ENCODE measurements at places on chromosomes 7 and 10.
A peak's percentile ranks its signal among the peaks of the same experiment; 100 is the strongest.

DNA sequence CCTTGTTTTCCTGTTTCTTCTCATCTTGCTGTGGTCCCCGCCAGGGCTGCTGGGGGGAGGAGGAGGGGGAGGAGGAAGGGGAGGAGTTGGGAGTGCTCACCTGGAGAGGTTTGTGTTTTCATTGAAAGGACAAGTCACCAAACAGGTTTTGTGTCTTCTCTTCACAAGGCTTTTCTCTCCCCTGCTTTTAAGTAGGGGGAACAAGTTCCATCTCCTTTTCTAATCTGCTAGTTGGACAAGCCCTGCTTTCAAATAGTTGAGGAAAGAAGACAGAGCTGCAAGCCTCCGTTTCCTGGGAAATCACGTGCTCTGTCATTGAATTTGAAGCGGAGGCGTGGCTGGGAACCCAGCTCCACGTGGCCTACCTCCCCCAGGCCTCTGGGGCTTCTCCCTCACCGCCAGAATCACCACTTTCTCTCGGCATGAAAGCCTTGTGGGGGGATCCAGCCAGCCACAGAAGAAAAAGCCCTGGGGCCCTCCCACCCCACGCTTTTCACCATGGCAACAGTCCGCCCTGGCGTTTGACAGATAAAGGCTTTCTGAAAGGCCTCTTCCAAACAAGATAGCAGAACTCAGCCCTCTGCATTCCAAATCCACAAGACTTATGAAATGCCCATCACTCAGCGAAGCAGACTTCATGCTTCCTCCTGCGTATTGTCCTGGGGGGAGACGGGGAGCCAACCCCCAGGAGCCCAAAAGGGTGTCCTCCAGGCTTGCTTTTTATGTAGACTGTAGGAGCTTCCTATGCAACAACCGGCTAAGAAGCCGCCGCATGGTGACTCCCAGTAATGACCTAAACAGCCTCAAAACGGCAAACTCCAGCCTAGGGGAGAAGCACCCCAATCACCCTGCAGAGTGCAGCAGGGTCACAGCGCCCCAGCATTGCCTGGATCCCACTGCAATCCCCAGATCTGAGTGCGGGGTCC is 51.7 kb downstream of the PROSER2 start:
- DNase-seq = peak; percentile 21

GRCh38 chr7:143227806-143228205 is 6.0 kb downstream of the TAS2R40 start:
- no peak for DNase-seq

DNA sequence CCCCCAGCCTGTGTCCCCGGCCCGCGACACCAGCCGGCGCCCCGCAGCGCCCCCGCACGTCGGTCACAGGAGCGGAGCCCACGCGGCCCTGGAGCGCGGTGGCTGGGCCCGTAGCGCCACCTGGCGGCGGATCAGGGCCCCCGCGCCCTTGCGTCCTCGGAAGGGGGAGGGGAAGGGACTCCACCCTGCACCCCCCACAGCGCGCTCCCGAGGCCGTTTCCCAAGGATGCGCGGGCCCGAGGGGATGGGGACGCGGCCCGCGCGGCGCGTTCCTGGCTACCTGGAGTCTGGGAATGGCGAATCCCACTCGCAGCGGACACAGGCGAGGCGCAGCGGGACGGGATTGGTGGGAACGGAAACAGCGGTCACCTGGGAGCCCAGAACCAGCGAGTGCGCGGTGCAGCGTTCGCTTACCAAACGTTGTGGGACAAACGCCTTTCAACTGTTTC is 23.8 kb upstream of the MKI67 start:
- DNase-seq = peak; percentile 78

- DNase-seq = no peak
These were observed 584.7 kb upstream of the SORCS1 start for GRCh38 chr10:107749235-107749634.

DNA sequence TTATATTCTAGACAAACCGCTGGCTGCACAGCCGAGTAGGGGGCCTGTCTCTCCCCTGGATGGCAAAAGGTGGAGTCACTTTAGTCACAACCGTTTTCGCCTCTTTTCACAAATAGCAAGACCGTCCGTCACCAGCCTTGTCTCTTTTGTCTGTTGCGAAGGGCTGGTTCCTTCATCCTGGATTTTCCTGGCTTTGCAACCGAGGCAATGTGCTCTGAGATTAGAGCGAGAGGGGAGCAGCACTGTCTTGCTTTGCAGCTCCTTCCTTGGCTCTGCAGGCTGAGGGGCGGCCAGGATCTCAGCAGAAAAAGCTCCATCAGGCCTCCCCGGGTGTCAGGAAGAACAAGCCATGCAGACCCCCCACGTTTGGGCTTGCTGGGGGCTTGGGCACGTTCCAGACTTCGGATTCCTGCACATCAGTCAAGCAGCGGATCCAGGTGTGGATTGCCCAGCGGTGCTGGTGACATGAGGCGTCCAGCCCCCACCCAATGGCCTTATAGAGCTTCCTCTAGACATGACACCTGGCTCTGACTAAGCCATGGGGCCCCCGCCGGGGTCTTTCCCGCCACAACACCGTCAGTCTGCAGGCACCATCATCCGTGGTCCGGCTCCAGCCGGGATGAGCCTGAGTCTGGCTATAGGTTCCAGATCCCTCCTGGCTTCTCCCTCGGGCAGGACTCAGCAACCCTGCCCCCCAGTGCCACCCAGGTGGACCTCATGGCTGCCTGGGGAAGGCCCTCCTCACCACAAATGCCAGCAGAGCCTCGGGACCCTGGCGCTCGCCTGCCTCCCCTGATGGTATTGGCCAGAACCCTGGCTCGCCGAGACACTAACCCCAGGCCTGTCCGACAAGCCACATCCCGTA is 467.6 kb upstream of the FOXK1 start:
- DNase-seq = no peak

DNA sequence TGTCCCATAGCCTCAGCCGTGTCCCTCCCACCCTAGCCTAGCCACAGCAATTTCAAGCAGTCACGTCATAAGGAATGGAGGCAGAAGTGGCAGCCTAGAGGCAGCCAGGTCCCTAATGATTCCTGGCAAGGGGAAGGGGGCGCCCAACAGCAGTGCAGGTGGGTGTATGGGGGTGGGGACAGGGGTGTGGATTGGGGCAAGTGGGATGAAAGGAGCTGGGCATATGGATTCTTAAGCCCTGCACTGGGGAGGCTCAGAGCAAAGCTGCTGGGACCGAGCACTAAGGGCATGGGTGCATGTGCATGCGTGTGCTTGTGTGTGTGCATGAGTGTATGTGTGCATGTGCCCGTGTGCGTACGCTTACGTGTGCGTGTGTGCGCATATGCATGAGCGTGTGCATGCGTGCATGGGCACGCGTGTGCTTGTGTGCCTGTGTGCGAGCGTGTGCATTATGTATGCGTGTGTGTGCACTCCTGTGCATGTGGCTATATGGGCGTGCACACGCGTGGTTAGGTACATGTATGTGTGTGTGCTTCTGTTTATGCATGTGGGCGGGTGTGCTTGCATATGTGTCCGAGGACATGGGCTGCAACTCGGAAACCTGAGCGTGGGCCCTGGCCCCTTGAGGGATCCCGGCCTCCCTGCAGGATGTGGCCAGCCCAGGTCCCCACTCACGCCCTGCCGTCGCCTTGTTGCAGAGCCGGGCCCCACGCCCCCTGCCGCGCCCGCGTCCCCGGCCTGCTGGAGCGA is 34.1 kb downstream of the SH2B2 start:
- no peak for DNase-seq

- DNase-seq = no peak
These were observed 7.7 kb downstream of the BBS9 start for GRCh38 chr7:33137103-33137502.

GRCh38 chr7:135964274-135964673 is 12.9 kb downstream of the MTPN start:
- no peak for DNase-seq

- no peak for DNase-seq
These were observed 4.9 kb downstream of the HIPK2 start for GRCh38 chr7:139772873-139773272.

DNA sequence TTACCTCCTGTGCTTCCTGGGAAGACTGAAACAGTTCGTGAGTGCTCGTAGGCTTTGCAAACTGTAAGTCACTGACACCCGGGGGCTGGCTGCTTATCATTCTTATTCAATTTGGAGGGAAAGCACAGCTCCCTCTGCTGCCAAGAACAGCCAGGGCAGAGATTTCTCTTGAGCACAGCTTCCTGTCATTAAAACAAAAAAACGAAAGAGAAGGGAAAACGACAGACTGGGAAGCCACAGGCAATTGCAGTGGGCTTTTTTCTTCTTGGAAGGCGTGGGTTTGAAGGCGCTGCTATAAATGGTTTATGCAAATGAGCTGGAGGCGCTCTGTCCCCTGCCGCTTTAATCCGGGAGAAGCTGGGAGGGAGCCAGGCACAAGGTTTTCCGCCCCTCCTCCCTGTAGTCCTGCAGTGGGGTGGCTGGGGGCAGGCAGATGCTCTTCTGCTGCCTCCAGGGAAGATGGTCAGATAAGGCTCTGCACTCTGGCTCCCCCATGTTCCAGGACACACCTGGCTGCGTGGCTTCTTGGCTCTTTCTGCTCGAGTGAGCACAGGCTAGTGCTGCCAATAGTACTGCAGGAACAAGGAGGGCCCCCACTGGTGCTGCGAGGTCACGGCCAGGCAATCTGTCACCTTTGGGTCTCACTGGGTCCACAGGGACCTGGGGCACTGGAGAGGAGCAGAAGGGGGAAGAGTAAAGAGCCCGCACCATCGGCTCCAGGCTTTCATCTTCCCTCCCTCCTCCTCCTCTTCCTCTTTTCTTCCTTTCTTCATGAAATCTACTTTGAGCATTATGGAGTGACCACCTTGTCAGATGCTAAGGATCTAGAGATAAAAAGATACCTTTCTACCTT is 49.5 kb downstream of the NEURL1 start:
- no peak for DNase-seq

DNA sequence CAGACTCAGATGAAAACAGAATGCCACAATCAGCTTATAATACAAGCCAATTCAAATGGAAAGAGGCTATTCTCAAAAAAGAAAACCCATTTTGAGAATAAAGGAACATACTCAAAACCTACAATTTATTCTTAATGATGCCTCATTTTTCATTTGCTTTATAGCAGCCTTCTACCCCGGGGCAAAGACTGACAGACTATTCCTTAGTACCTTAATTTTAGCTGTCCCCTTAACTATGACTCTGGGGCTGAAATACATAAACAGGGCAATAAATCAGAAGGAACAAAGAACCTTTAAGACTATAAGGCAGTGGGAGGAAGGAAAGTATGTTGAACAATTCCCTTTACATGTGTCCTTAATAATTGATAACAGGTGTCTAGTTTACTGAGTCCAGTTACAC is 76.8 kb downstream of the TMEM106B start:
- no peak for DNase-seq

- no peak for DNase-seq
These were observed 87.3 kb upstream of the PLXDC2 start for GRCh38 chr10:19728964-19729363.

GRCh38 chr10:66349726-66350125 is 576.1 kb upstream of the LRRTM3 start:
- no peak for DNase-seq

DNA sequence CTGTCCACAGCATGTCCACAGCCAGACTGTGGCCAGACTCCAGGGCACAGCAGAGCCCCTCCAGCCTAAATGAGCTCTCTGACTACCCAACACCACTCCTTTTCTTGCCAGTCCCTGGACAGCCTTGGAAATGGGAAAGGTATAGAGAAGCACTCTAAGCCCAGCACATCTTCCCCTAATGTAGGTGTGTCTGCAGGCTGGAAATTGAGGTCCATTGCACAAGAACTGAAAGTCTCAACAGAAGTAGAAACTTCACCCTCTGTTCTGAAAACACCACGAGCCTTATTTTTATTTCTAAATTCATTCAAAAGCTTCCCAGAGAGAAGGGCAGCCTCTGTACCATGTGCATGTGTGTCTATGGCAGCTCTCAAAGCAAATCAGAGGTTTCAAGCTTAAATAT is 3.7 kb upstream of the KCNMA1 start:
- DNase-seq = no peak

DNA sequence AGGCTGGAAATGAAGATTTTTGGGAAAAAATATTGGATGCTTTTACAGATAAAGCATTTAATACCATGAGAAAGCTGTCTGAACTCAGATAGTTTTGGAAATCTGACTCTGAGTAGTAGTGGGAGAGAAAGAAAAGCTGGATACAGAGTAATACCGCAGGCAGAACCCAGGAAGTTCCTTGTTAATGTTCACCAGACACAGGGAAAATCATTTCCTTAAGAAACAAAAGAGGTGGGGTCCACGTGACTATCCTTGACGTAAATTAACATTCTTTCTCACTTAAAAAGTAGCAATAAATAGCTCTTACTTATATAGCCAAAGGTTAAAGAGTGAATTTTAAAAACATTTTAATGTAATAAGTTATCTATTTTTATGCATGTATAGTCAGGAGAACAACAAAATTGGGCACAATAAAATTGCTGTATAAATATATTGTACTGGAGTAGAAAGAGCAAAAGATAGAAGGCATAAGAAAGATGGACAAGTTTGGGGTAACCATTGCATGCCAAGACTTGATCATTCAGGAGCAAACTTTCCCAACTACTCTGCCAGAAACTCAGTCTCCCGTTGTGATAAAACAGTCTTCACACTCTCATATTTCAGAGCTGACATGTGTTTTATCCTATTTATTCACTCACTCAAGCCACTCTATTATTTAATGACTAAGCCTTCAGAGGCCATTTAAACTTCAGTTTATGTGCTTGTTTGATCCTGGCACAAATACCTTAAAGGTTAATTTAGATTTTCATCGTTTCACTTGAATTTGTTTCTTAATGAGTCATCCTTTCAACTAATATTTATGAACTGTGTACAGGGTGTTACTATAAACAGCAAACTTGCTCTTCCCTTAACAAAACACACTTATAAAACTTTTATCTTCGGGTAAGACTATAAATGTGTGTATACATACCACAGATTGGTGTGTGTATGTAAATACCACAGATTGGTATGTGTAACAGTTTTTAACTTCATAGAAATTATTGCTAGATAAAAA is 143.1 kb downstream of the GNAI1 start:
- no peak for DNase-seq

DNA sequence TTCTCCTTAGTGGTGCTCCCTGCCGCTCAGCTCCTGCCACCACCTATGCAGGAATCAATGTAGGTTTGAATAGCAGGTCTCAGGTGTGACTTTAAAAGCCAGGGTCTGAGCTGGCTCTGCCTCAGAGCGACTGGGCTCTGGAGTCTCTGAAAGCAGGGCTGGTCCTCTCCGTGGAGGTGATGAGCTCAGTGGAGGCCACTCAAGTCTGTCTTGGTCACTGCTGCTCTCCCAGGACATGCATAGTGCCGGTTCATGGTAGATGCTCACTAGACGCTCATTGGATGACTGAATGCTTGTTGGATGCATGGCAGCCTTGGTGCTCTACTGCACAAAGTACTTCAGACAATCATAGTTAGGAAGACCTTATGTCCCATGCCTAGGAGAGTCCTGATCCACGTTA is 45.1 kb upstream of the PTF1A start:
- DNase-seq = no peak

GRCh38 chr10:100907175-100907574 is 5.6 kb upstream of the SLF2 start:
- DNase-seq = no peak

- DNase-seq = no peak
These were observed 226.5 kb downstream of the NEBL start for GRCh38 chr10:20670579-20670978.

GRCh38 chr7:129652914-129653313 is 41.4 kb downstream of the NRF1 start:
- no peak for DNase-seq

GRCh38 chr7:31917256-31917655 is 153.0 kb downstream of the PDE1C start:
- DNase-seq = no peak

GRCh38 chr7:75024922-75025321 is 48.7 kb downstream of the RCC1L start:
- no peak for DNase-seq
